Small intestine (tissue), 16 donors: ENCODE measurements at places on chromosomes 1 and 21.

DNA sequence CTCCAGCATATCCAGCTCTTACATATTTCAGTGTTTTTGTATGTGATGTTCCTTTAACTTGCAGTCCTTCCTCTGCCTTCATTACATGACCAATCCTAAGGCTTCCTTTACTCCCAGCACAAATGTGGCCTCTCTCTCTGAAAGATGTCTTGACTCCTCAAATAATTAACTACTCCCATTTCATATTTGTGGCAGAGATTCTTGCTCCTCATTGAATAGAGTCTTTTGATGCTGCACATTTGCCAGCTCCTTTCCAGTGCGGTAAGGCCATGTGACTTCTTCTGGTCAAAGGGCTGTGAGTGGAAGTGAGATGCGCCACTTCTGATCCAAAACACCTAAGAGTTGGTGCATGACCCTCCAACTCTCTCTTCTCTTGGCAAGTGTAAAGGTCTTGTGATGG is 19.1 kb upstream of the LAMC1 start:
- DNase-seq = no peak

DNA sequence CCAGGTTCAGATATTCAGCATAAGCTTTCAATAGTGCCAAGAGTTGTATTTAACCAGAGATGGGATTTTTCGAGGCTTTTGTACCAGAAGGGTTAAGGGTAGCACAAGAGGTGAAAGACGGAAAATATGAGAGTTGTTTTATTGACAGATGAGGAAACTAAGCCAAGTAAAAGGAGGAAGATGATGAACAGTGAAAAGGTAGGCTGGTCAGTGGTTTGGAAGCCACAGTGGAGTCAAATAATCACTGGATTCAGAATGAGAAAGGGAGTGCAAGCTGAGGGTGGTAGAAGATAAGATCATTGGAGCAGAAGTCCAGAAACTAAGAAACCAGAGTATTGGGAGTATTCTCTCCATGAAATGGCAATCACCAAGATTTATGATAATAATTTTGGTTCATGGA is 45.7 kb downstream of the ANGPTL1 start:
- DNase-seq = no peak

DNA sequence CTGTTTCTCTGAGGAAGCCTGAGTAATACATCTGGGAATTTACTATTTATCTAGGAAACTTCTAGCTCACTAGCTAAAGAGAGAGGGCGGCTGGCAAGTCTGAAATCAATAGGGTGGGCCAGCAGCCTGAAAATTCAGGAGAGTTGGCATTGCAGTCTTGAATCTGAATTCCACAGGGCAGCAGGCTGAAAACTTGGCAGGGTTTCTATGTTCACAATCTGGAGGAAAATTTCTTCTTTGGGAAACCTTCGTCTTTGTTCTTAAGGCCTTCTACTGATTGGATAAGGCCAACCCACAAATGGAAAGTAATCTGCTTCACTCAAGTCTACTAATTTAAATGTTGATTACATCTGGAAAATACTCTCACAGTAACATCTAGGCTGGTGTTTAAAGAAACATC is 101.0 kb upstream of the COG2 start:
- DNase-seq = no peak

GRCh38 chr1:206002160-206002559 is 1.0 kb downstream of the RAB7B start:
- no peak for DNase-seq

DNA sequence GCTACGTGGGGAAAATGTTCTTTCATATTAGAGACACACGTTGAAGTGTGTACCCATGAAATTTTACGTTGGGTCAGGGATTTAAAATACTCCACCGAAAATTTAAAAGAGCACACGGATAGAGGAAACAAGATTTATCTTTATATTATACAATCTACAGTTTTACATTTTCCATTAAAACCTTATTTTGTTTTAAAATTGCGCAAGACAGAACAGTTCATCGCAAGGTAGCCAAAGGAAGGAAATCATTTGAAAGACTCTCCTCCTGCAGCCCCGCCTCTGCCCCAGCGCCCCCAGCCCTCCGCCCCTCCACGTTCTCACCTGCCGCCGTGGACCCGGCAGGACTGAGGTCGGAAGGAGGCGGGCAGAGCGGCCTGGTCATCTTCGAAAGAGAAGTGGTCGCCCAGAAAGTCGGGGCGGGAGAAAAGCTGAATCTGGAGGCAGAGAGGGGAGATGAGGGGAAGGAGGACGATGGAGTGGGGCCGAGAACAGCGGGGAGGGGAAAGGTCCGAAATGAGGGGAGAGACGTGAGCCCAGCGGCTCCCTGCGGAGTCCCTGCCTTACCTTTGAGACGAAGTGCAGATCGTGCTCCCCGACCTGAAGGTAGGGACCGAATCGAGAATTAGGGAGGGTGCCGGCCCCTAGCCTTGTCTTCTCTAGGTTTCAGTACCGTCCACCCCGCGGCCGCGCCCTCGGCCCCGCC is 18.0 kb downstream of the CRYBG2 start:
- DNase-seq = no peak

DNA sequence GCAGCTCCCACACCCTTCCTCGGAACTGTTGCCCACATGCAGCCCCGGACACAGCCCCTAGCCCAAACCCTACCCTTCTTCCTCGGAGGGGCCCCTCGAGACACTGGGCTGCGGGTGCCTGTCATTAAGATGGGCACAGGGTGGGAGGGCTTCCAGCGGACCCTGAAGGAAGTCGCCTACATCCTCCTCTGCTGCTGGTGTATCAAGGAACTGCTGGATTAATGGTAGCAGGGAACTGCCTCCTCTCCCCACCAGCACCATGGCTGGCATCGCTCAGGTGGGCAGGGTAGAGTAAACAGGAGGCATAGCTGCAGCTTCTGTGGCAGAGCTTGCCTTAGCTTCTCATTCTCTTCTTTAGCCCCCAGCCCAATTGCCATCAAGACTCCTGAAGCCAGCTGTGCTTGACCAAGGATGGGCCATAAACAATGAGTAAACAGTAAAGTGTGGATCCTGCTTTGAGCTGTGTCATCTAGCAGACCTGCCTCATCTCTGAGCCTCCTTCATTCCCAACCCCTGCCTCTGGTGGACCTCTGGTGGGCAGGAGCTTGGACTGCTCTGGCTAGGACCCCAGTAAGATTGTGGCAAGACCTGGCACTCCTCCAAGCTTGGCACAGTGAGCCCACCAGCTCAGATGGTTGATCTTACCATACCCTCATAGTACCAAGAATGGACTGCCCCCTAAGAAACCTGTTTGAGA is at the start of gene LENEP:
TSS of gene LENEP (plus strand) at position 15 of the 697 bp plus-strand sequence. CDS start at position 37, 22 bp downstream.
- no peak for DNase-seq

GRCh38 chr21:38479641-38480525 is 18.4 kb downstream of the ERG start:
- DNase-seq = no peak

DNA sequence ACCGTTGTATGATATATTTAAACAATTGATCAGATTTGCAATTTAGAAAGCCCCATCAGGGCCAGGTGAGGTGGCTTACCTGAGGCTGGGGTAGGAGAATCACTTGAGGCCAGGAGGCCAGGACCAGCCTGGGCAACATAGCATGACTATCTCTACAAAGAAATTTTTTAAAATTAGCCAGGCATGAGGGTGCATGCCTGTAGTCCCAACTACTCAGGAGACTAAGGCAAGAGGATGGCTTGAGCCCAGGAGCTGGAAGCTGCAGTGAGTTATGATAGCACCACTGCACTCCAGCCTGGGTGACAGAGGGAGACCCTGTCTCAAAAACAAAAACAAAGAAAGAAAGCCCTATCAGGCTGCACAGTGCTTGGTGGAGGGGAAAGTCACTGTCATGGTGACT is 159.9 kb upstream of the RAB4A start:
- DNase-seq = no peak
